ENCODE measurements at places on chromosomes 1 and 21. TPM values are rescaled to one million over a fixed set of nuclear protein-coding genes. Genes with fewer than 3 reads are reported as not detected.

The ZNF683 gene
- total RNA-seq, result not detected

- peak overlapping the region; percentile 1 for H3K4me3 ChIP-seq
- H3K36me3 ChIP-seq, result no peaks in the 10 kb centered on the region
- H3K27ac ChIP-seq, result no peak overlapping the region
Observed at GRCh38 chr1:149936992-149937705, 470 bp upstream of the MTMR11 start.

DNA sequence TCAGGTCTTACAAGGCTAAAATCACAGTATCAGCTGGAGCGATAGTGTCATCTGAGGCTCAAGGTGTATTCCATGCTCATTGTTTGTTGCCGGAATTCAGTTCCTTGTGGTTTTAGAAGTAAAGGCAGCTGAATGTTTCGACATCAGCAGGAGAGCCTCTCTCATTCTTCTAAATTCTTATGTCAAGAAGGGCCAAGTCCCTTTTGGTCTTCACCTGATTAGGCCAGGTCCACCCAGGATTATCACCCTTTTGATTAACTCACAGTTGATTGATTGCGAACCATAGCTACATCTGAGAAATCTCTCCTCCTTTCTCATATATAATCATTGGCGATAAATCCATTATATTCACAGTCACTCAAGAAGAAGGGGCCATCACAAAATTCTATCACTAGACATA lies 806.7 kb upstream of the PRMT6 start:
- H3K4me3 ChIP-seq, result no peak overlapping the region
- no peak for DNase-seq
- H3K27ac ChIP-seq, result no peak overlapping the region
- H3K4me1 ChIP-seq, result no peaks in the 10 kb centered on the region
- H3K36me3 ChIP-seq, result no peaks in the 10 kb centered on the region

The HTR6 gene
- total RNA-seq, result not detected

- no peaks in the 10 kb centered on the region for H3K4me1 ChIP-seq
- H3K36me3 ChIP-seq, result no peaks in the 10 kb centered on the region
- H3K4me3 ChIP-seq, result no peak overlapping the region
- H3K27me3 ChIP-seq, result peaks cover 2% of the 10 kb centered on the region
- H3K27ac ChIP-seq, result no peak overlapping the region
Observed at GRCh38 chr1:38523568-38523939, 336.0 kb downstream of the RRAGC start.

- H3K36me3 ChIP-seq, result no peaks in the 10 kb centered on the region
- H3K4me3 ChIP-seq, result no peak overlapping the region
- peaks cover 23% of the 10 kb centered on the region for H3K4me1 ChIP-seq
- H3K27me3 ChIP-seq, result peaks cover 6% of the 10 kb centered on the region
- H3K27ac ChIP-seq, result no peak overlapping the region
Observed at GRCh38 chr1:226649780-226650179, 89.3 kb downstream of the ITPKB start.

DNA sequence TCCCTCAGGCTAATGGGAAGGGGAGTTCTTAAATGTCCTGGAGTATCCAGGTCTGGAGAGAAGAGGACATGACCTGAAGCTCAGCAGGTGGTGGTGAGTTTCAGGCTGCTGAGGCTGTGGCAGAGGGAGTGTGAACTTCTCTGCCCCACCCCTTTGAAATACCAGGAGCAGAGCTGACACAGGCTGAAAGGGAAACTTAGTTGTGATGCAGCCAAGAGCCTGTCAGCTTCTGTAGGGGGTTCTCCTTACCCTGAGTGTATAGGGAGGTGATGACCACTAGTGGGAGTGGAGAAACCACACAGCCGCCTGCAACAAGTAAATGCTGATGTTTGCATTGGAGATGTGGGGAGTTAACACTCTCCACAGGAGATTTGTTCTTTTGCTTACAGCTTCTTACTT lies 152.3 kb downstream of the FCRL5 start:
- no peak for DNase-seq
- H3K36me3 ChIP-seq, result no peaks in the 10 kb centered on the region
- H3K27me3 ChIP-seq, result no peaks in the 10 kb centered on the region
- no peaks in the 10 kb centered on the region for H3K4me1 ChIP-seq
- H3K4me3 ChIP-seq, result no peak overlapping the region

The APCS gene
- not detected for total RNA-seq

The FRRS1 gene
- total RNA-seq, result 1.3 TPM

DNA sequence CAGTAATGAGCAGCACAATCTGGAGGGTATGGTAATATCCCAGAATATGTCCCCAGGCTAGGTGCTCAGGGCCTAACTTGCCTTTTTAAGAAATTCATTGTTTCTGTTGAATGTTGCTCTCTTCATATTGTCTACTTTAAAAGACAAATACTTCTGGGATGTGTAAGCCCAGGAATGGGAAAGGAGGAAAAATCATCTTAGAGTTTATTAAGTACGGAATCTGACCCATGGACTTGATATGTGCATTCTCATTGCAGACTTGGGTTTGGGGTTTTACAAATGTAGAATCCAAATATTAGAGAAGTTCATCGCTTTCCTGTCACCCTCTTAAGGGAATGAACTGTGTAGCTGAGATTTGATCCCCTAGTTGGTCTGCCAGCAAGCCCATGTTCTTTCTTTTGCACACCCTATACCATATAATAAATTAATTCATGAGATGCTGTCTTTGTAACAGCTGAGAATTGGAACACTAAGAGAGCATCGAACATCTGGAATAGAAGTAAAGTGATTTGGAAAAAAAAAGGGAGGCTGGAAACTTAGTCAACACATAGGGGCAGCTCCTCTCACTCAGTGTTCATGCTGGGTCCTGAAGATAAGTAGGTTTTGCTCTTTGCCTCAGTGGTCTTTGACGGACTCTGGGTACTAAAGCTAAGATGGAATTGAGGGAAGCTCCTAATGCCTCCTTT lies 235.8 kb upstream of the C1orf105 start:
- H3K27ac ChIP-seq, result no peak overlapping the region
- H3K27me3 ChIP-seq, result no peaks in the 10 kb centered on the region
- H3K36me3 ChIP-seq, result no peaks in the 10 kb centered on the region
- DNase-seq, result no peak
- no peak overlapping the region for H3K4me3 ChIP-seq

DNA sequence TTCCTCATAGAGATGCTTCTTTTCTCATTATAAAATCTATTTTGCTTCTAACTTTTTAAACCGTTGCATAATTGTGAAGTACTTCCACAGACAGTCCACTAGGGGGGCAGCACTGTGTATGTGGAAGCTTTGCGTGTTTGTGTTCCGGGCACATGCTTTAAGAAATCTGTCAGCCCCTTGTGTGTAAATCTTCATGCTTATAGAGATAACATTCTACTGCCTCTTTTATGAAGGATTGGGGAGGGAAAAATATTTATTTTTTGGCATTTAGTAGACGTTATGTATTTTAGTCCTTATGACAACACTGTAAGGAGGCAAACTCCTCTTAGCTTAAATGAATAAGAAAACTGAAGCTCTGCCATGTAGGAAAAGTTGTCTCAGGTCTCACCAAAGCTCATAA lies 157.3 kb upstream of the PTGFR start:
- no peak overlapping the region for H3K27ac ChIP-seq
- peaks cover 2% of the 10 kb centered on the region for H3K27me3 ChIP-seq
- DNase-seq, result no peak
- H3K4me1 ChIP-seq, result no peaks in the 10 kb centered on the region
- no peak overlapping the region for H3K4me3 ChIP-seq
- no peaks in the 10 kb centered on the region for H3K36me3 ChIP-seq

DNA sequence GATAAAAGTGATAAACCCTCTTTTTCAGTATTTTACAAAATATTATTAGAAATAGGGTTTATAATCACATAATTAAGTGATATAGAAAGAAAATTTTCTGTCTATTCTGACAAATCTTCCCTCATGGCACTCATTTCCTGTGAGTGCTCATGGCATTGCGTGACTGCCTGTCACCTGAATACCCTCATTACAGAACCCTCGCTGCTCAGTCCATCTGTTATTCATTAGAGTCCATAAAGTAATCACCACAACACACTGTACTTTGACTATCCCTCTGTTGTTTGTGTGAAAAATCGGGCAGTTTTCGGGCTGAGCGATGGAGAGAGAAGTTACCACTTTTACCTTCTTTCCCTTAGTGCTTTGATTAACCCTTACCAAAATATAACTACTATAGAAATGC lies 100.4 kb upstream of the BRINP3 start:
- H3K27ac ChIP-seq, result peak overlapping the region; percentile 50
- H3K4me3 ChIP-seq, result no peak overlapping the region
- no peaks in the 10 kb centered on the region for H3K36me3 ChIP-seq
- H3K4me1 ChIP-seq, result peaks cover 7% of the 10 kb centered on the region
- no peak for DNase-seq
- H3K27me3 ChIP-seq, result no peaks in the 10 kb centered on the region

The RGS2 gene
- 33.5 TPM for total RNA-seq

The CFHR3 gene
- not detected for total RNA-seq

The DIRAS3 gene
- not detected for total RNA-seq

- peaks cover 4% of the 10 kb centered on the region for H3K36me3 ChIP-seq
- H3K27ac ChIP-seq, result no peak overlapping the region
- no peak overlapping the region for H3K4me3 ChIP-seq
- peaks cover 8% of the 10 kb centered on the region for H3K4me1 ChIP-seq
Observed at GRCh38 chr1:151352021-151352718, 5.1 kb upstream of the RFX5 start.

The HOOK1 gene
- 2.1 TPM for total RNA-seq

DNA sequence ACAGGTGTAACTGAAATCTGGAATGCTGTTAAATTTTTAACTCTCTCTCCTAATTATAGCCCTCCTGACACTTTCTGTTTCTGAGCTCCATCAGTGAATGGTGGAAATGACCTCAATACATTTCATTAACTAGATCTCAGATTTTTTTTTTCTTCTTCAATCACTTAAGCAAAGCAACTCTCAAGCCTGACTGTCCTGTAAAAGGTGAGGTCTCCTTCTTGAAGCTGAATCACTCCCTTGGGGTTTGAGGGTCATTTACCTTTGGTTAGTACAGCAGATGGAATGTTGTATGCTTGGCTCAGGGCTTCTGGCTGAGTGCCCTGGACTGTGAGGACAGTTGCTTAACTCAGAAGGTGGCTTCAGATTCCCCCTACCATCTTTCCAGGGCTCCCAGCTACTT lies 518.7 kb downstream of the PTPRC start:
- H3K4me3 ChIP-seq, result no peak overlapping the region
- no peaks in the 10 kb centered on the region for H3K36me3 ChIP-seq
- no peak overlapping the region for H3K27ac ChIP-seq
- H3K27me3 ChIP-seq, result no peaks in the 10 kb centered on the region
- peaks cover 8% of the 10 kb centered on the region for H3K4me1 ChIP-seq

DNA sequence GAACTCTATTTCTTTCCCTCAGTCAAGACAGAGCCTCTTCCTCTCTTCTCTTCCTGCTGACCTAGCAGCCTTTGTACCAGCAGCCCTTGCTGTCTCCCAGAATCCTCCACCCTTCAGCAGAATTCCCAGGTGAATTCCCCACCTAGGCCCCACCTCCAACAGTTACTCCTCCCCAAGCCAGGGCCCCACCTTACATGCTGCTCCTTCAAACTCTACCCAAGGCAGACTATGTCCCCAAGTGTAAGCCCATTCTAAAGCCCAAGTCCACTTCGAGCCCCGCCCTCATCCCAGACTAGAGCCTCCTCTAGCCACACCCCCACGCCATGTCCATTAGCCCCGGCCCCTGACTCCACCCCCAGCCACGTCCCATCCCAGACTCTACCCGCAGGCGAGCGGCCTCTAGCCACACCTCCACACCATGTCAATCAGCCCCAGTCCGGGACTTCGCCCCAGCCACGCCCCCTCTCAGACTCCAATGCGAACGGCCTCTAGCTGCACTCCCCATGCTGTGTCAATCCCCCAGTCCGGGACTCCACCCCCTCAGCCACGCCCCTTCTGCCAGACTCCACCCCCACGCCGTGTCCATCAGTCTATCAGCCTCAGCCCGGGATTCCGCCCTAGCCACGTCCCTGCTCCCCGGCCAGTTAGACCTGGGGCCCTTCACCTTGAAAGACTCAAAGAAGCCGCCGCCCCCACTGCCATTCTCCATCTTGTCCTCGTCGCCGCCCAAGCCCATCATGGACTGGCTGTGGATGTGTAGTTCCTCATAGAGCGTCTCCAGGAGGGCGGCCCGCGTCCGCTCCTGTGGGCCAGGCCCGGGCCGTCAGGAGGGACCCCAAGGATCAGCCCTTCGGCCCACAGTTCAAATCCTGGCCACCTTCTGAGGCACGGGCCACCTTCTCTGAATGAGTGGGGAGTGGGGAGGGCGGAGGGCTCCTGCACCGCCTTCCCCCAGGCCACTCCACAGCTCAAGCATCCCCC lies 61.3 kb downstream of the RAP1GAP start:
- H3K27ac ChIP-seq, result peak overlapping the region; percentile 28
- DNase-seq, result peak; percentile 90

The S100A1 gene
- total RNA-seq, result 35.4 TPM

GRCh38 chr1:215825056-215825455 lies 258.0 kb downstream of the KCTD3 start:
- no peak for DNase-seq
- no peaks in the 10 kb centered on the region for H3K27me3 ChIP-seq
- no peak overlapping the region for H3K4me3 ChIP-seq
- no peaks in the 10 kb centered on the region for H3K4me1 ChIP-seq

The SLC25A34 gene
- 4.1 TPM for total RNA-seq

- H3K4me3 ChIP-seq, result no peak overlapping the region
- no peak for DNase-seq
- peaks cover 14% of the 10 kb centered on the region for H3K4me1 ChIP-seq
- no peak overlapping the region for H3K27ac ChIP-seq
- H3K27me3 ChIP-seq, result peaks cover 3% of the 10 kb centered on the region
Observed at GRCh38 chr21:39881661-39882060, 14.4 kb downstream of the PCP4 start.

- no peaks in the 10 kb centered on the region for H3K36me3 ChIP-seq
- H3K27ac ChIP-seq, result no peak overlapping the region
- no peak for DNase-seq
Observed at GRCh38 chr21:26888931-26889330, 43.7 kb upstream of the ADAMTS1 start.

- no peak for DNase-seq
- peaks cover 1% of the 10 kb centered on the region for H3K27me3 ChIP-seq
- H3K4me3 ChIP-seq, result no peak overlapping the region
- H3K36me3 ChIP-seq, result peaks cover 8% of the 10 kb centered on the region
- H3K27ac ChIP-seq, result no peak overlapping the region
Observed at GRCh38 chr1:183920651-183921050, 115.7 kb downstream of the RGL1 start.
